Epithelial cell of proximal tubule (primary cell): ENCODE measurements at places on chromosomes 2 and 18. TPM values are rescaled to one million over a fixed set of nuclear protein-coding genes. Genes with fewer than 3 reads are reported as not detected.

DNA sequence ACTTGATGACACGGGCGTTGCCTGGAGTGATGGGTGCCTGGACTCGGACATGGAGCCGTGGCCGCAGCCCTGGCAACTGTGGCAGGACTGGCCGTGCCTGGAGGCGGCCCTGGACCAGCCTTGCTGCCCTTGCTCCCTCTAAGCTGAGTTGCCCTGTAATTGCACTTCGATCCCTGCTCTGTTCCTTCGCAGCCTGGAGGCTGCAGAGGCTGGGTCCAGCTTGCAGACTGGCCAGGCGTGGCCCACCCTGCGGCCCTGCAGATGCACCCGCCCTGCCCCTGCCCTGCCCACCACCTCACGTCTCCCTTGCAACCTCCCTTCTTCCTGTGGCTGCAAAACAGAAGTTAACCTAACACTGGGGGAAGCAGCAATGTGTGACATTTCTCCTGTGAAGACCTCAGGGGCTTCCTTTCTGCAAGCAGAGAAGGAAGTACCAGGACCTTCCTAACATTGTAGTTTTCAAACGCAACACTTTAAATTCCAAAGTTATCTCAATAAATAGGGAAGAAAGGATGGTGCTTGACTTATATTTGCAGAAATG, 174.6 kb upstream of the TPO start:
- no peak for DNase-seq

- no peak for DNase-seq
Observed at GRCh38 chr2:237171881-237172280, 86.2 kb downstream of the COPS8 start.

DNA sequence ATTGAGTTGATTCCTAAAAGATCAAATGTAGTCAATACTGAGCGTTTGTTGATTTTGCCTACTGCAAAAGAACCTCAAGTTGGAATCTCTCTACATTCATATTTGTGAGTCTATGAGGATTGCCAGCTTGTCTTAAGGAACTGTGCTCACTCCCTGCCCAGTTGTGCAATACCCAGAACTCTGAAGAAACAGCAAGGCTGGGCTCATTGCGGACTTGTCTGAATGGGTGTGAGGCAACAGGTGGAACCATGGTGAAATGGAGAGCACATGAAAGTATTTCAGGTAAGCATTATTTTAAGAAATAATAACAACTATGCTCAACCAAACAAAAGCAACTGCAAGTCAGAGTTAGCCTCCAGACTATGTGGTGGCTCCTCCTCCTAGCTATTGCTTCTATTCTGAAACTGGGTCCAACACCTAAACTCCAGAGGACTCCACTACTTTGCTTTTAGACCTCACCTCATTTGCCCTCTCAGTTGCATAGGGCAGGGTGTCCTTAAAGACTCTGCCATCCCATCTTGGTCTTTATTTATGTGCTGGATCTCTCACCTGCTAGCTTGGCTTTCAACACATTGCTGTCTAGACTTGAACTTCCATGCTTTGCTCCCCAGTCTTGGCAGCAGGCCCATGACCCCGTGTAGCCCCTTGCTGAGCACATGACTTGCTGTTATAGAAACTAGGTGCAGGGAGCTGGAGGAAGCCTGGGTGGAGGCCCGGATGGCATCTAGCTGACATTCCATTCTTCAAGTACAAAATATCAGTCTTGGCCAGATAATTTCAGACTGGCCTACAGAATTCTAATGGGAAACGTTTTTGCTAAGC, 94.8 kb upstream of the ARL5A start:
- DNase-seq = peak; percentile 56

The CXXC1 gene
- 35.8 and 50.9 TPM in 2 replicates for total RNA-seq

GRCh38 chr2:7201851-7202250, 284.6 kb downstream of the RNF144A start:
- DNase-seq = no peak

The ATP6V1B1 gene
- total RNA-seq = 0.81 TPM in 1 of 2 replicates, not detected in the other

DNA sequence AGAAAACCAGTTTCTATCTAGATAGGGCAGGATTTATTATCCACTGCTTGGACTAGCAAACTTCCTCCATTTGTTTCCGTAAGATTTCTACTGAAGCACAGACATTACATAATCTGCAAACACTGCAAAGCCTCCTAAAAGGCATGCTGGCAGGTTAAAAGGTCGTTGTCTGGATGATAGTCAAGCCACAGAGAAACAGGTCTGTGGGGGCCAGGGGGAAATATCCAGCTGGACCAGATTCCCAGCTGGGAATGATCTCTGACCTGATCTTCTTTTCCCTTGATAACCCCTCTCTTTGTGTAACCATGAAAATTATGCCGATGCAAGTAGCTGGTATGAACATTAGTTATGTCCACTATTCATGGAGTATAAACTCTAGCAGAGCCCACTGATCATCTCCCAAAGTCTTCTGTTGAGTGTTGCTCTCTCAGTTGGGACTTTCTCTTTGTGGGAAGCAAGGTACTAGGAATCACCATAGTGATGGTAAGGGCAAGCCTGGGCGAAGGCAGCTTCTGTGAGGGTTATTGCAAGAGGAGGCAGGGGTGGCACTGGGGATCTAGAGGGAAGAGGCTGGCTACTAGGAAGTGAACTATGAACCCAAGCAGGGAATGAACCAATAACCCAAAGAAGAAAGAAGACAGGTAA, 61.3 kb downstream of the GDF7 start:
- DNase-seq = no peak

The FAM228A gene
- 0.43 TPM in 1 of 2 replicates, not detected in the other for total RNA-seq

- no peak for DNase-seq
Observed at GRCh38 chr2:211671977-211672376, 866.6 kb downstream of the ERBB4 start.
